ENCODE measurements at places on chromosomes 13 and 19.

GRCh38 chr19:16013851-16014840 lies 62.1 kb upstream of the TPM4 start:
- no peak for DNase-seq

- no peak for DNase-seq
These were observed 341.4 kb downstream of the PCDH9 start for GRCh38 chr13:66888698-66889097.

GRCh38 chr19:1449467-1450442 lies at the start of gene APC2:
Gene APC2 (plus strand): TSS chr19:1450121. CDS start chr19:1453002, 2,881 bp downstream.
- no peak for DNase-seq

GRCh38 chr19:48598996-48599700 lies 7.4 kb upstream of the SPACA4 start:
- DNase-seq, result no peak

DNA sequence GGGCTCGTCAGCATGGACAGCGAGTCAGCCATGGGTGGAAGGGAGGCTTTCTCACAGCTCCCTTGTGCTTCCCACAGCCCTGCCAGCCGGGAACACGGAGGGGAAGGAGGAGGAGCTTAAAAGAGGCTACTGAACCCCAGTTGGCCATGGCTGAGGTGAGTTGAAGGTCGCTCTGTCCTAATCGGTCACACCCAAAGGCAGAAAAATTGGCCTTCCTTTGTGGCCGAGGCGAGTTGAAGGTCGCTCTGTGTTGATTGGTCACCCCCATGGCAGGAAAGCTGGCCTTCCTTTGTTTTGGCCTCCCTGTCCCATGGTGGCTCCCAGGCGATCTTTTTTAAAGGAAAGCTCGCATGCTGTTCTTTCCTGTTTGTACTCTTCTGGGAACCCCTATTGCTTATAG lies 5.1 kb downstream of the ZNF473 start:
- DNase-seq, result no peak

DNA sequence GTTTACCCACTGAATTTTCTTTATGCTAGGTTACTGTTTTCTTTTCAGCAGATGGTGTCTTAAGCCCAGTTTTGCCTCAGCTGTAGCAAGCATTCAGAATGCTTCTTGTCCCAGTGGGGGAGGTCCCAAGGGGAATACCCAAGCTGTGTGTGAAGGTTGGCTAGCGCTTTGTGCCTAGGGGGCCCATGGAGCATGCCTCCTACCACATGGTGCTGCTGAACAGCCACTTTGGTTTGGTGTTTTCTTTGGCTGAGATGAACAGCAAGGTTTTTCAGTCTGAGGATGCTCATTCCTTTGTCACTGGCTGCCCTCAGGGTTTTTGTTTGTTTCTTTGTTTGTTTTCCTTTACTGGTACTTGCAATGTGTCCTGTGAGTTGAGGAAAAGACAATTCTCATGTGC lies 99.0 kb downstream of the PCDH20 start:
- DNase-seq, result no peak

DNA sequence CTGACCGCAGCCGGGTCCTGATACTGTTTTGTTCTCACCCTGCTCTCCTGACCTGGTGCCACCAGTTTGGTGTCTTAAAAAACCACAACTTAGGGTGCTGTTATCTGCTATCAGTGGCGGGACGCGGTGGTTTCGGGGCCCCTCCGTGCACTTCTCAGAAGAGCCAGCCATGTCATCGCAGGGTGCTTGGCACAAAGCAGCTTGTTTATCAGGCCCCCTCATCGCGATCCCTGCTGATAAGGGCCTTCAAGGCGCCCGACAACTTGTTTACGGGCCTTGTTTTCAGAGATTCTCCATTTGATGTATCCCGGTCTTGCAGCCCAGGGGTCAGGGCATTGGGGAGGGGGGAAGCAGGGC lies 58.1 kb upstream of the KLF2 start:
- DNase-seq, result no peak

GRCh38 chr13:64758521-64759244 lies 2471.5 kb downstream of the PCDH9 start:
- DNase-seq, result no peak

DNA sequence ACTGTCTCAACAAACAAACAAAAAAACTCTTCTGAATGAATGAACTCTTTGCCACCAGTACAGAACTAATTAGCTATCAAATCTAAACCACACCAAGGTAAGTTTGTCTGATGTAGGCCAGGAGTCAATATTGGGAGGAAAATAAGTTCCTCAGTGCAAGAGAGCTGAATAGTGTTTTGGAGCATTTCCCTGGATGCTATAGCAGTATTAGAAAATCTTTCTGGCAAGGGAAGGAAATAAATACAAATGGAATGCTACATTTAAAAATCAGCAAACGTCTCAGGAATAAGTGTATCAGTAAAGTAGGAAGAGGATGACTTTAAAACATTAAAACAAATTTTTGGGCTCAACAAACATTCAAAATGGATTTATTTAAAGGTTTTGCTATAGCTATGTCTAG lies 81.3 kb upstream of the TMTC4 start:
- DNase-seq, result no peak

DNA sequence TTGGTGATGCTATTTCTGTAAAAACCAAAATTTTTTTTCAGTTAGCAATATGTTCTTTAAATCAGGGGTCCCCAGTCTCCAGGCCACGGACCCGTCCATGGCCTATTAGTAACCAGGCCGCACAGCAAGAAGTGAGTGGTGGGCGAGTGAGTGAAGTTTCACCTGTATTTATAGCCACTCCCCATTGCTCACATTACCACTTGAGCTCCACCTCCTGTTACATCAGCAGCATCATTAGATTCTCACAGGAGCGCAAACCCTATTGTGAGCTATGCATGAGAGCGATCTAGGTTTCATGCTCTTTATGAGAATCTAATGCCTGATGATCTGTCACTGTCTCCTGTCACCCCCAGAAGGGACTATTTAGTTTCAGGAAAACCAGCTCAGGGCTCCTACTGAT lies 58.9 kb upstream of the SLC7A1 start:
- DNase-seq, result no peak

DNA sequence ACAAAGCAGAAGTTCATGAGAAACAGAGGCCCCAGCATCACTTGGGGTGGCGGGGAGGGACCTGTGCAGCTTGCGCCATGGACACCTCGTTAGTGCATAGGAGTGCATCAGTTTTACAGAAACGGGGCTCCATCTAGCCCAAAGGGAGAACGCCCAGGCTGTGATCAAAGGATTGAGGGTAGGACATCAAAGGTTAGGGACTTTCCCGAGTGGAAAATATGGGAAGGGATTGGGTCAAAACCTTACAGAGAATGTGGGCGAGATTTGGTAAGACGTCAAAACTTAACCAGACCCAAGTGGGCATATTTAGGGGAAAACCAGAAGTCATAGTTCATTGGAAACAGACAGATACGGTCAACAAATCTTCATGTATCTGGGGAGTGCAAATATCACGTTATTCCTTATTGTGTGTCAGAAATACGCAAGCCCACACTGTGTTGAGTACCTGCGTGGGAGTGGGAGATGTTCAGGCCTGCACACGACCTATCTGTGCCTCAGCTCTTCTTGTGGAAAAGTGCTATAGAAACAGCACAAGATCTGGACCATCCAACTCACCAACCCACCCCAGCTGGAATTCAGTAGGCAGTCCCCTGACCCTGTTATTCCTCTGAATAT lies 9.4 kb upstream of the GRAMD1A start:
- no peak for DNase-seq

DNA sequence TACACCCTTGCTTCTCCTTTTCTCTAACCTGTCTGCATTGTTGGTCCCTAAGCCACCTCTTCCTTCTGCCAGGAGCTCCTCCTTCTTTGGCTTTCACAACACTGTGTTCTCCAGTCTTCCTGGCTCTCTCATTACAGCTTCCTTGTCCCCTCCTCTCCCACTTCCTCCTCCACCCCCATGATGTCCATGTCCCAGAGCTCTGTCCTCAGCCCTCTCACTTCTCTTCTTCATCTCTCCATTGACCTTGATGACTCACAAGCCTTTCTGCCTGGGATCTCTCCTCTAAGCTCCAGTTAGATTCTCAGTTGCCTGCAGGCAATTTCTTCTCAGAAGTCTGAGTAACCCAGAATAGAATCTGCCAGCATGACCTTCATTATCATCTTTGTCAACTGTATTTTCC lies 100.3 kb upstream of the WASF3 start:
- DNase-seq, result no peak

DNA sequence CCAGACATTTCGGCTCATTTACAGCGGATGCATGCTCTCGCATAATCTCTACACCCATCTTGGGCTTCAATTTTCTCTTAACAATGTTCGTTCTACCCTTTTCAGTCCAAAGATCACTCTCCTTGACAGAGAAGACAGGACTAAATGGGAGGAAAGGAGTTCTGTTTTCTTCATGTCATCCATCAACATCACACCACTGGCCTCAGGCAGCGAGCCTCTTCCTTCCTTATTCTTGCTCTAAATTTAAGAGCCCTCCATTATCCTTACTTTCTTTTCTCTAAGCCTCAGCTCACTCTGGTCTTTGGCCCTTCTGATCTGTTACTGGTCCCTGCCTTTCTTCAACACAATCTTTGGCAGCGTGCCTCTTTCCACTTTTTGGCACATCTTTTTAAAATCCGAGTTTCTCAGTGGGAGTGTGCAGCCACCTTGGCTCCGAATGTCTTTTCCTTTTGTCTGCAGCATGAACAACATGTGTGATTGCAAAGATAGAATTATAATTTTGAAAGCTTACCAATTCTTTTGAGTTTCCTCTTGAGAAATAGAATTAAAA lies 98.7 kb downstream of the FAM216B start:
- no peak for DNase-seq

DNA sequence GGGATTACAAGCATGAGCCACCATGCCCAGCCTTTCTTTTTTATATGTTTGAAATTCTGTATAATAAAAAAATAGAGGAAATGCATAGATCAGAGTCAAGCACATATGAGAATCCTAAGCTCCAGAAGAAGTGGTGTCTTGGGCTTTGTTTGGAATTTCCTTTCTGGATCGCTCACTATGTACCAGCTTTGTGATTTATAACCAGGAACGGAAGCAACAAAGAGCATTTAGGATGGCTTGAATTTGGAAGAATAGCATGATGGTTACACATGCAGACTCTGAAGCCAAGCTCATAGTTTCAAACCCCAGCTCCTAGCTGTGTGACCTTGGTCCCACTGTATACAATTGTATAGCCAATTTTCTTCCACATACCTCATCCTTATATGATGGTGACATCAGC lies 28.0 kb upstream of the SLC15A1 start:
- no peak for DNase-seq

DNA sequence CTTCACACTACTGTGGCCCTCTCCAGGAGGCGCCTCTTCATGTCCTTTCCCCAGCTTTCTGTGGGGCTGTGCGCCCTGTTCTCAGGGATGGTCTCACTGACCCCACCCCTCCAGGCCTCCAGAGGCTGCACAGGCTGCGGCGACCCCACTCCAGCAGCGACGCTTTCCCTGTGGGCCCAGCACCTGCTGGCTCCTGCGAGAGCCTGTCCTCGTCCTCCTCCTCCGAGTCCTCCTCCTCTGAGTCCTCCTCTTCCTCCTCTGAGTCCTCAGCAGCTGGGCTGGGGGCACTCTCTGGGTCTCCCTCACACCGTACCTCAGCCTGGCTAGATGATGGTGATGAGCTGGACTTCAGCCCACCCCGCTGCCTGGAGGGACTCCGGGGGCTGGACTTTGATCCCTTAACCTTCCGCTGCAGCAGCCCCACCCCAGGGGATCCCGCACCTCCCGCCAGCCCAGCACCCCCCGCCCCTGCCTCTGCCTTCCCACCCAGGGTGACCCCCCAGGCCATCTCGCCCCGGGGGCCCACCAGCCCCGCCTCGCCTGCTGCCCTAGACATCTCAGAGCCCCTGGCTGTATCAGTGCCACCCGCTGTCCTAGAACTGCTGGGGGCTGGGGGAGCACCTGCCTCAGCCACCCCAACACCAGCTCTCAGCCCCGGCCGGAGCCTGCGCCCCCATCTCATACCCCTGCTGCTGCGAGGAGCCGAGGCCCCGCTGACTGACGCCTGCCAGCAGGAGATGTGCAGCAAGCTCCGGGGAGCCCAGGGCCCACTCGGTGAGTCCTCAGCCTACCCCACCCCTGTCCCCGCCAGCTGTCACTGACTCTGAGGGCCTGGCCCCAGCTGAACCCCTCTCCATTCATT lies 11.2 kb downstream of the ARHGAP33 start:
- no peak for DNase-seq

DNA sequence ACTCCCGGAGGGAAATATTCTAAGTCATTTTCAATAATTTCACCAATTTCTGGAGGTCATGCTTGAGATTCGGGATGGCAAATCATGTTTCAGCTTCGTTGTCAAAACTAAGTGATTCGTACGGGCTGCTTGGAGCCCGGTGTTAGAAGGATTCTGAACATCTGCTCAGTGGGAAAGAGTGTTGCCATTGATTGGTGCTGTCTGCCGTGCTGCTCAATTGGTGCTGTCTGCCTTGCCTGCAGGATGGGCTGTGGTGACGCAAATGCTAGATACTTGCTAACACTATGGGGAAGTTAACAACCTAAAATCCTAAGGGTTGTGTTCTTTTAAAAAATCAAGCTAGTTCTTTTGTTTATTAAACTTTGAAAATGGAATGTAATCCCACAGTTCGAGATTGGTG lies 17.3 kb upstream of the CACNG8 start:
- DNase-seq, result no peak

GRCh38 chr13:90281709-90282108 lies 1065.8 kb upstream of the MIR17HG start:
- DNase-seq, result no peak

DNA sequence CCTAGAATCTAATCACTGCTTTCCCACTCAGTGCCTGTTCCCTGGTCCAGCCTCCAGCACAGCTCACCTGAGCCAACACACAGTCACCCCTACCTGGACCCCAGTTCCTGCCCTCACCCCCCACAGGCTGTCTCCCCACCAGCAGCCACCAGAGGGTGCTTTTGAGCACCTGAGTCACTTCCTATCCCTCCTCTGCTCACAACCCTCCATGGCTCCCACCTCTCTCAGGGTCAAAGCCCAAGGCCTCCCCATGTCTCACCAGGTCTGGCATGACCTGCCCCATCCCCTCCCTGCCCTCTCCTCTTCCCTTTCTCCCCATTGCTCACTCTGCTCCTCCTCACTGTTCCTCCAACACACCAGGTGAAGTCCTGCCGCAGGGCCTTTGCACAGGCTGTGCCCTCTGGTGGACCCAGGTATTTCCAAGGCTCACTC lies 7.1 kb upstream of the DPP9 start:
- peak; percentile 37 for DNase-seq

- no peak for DNase-seq
These were observed 1479.2 kb downstream of the SLITRK5 start for GRCh38 chr13:89150362-89150761.

GRCh38 chr13:36915896-36916640 lies 4.0 kb downstream of the SMAD9 start:
- no peak for DNase-seq

DNA sequence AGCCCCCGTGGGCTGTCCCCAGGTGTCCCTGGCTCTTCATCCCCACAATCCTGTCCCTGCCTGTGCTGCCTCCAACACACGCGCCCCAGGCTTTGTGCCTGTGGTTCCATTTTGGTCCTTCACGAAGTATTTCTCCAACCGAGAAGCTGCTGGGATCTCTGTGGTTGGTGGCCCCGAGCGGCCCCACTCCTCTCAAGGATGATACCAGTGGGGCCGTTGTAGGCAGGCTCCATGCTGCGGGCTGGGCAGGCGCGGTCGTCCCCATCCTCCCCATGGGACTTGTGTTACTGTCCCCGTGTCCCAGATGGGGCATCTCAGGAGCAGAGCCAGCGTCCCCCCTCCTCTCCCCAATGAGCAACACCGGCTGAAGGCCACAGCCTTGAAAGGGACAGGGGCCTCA lies 3.7 kb upstream of the ZNF554 start:
- no peak for DNase-seq

GRCh38 chr13:97258801-97259200 lies 36.7 kb downstream of the MBNL2 start:
- DNase-seq, result no peak

- no peak for DNase-seq
These were observed at the start of the genes PRDX2 and THSD8 for GRCh38 chr19:12801466-12802266. Gene PRDX2 (minus strand): TSS chr19:12801800. CDS start chr19:12801261, 539 bp downstream. Gene THSD8 (plus strand): TSS chr19:12802069. CDS start chr19:12802072, 3 bp downstream.

All from stimulated activated CD8-positive, alpha-beta memory T cell treated with anti-CD3 and anti-CD28 coated beads, Interleukin-4, amount 100 ng/mL, for 1 hour (primary cell).